ENCODE measurements at places on chromosomes 1 and 21.

GRCh38 chr1:5448486-5448885, 543.7 kb downstream of the NPHP4 start:
- no peak for DNase-seq

GRCh38 chr1:175697255-175697654, 46.1 kb downstream of the TNR start:
- DNase-seq = no peak

DNA sequence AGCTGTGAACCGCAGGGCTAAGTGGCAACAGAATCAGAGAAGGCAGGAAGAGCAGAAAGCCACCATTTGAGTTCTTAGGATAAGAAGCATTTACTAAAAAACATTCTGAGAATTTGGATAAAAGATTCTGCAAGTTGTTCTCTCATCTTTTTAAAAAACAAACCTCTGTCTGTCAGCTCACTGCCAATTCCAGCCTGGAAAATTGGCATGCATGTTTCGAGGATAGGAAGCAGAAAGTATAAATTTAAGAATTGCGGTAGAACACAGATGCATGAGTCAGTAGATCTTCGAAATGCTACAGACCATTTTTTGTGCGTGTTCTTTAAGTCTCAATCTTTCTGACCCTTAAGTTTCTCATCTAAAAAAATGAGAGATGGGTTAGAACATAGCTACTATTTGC, 544.5 kb upstream of the DAB1 start:
- DNase-seq = no peak

- DNase-seq = no peak
Observed at GRCh38 chr21:33734818-33735217, 92.5 kb downstream of the ITSN1 start.

- DNase-seq = no peak
Observed at GRCh38 chr1:51736702-51737101, 119.8 kb downstream of the OSBPL9 start.
